Peyer's patch (tissue), 4 donors: ENCODE measurements at places on chromosomes 16 and 17.
A peak's percentile ranks its signal among the peaks of the same experiment; 100 is the strongest.

GRCh38 chr17:42101513-42102292, 3.4 kb upstream of the ZNF385C start:
- DNase-seq, result peak; percentile 81

DNA sequence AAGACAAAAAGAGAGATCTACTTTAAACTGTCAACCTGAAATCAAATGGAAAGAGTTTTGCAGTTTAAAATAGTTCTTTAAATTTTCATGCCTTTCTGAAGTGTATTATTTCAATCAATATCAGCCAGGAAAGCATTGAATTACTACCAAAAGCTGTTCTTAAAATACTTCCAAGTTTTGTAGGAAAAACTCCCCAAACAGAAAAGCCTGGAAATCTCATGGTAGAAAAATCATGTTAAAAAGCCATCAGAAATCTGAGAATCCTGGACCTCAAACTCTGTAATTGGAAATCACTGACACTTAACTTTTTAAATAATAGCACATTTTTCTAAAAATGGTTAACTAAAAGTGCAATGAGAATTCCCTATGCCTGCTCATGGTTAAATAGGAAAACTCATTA, 63.3 kb upstream of the CNTNAP4 start:
- DNase-seq, result no peak

GRCh38 chr16:75590920-75591843, 25.0 kb downstream of the GABARAPL2 start:
- no peak for DNase-seq

DNA sequence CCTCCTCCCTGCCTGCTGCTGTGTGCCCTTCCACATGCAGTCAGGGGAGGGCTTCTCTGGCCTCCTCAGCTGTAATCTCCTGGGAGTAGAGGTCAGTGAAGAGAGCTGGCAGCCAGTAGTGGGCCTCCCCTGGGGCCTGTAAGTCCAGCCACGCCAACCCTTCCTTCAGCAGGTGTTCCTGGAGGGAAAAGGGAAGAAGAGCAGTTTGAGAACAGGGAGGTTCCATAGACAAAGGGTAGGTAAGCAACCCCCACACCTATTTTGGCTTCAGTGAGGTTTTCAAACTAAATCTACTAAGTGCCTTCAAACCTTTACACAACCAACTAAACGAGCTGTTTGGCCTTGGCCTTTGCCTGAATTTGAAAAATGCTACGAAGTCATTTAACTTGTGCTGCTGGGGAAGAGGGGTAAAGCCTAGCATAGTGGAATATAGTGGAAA, 14.2 kb downstream of the SNF8 start:
- DNase-seq, result no peak

DNA sequence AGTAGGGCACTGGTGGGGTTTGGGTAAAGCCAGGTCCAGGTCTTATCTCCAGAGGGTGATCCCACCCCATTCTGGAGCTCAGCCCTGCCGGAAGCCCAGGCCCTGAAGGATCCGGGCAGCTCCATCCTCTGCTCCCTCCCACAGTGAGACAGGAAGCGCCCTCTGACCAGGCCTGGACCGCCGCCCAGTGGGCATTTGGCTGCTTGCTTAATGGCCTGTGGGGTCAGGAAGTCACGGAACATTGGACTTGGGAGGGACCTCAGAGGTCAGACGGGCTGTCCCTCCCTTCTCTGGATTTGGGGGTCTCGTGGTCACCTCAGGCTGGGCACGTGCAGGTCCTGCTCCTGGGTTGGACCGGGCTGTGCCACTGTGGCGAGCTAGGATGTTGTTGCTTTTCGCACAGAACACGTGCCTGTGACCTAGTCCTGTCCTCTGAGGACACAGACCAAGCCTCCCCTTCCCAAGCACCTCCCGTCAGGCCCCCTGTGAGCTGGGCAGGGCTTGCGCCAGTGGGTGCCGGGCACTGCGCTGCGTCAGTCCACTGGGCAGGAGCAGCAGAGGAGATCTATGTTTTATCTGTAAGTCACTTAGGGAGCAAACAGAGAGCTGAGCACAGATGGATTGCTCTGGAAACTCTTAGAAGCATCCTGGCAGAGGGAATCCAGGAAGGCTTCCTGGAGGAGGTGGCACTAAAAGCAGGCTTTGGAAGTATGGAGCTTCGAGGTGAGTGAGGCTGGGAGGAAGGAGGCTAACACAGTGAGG, 49.4 kb upstream of the GSE1 start:
- DNase-seq, result no peak

GRCh38 chr16:3824121-3824795, 56.3 kb downstream of the CREBBP start:
- DNase-seq, result no peak

- no peak for DNase-seq
Observed at GRCh38 chr17:35743626-35744328, 9.3 kb downstream of the GAS2L2 start.

DNA sequence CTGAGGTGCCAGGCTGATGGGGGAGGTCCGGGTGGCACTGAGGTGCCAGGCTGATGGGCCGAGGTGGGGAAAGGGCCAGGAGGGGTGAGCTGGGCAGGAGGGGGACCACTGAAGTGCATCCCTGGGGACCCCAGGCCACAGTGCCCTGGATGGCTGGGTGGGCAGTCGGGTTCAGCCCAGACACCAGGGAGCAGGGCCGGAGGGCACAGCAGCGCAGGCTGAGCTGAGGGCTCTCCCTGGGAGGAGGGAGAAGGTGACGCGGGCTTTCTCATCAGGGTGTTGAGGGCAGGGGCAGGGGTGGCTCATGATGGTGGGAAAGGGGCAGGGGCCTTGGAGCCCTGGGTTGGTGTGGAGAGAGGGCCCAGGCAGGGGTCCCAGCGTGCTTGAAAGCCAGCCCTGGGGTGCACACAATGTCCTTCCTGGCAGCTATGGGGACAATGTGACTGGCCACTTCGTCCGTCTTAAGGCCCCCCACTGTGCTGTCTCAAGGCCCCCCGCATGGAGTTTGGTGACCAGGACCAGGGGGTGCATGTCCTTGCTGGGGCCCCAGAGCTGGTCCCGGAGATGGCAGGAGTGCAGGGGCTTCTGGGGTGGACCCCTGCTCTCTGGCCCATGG, 16.0 kb downstream of the CD7 start:
- DNase-seq, result no peak

GRCh38 chr16:52499060-52499440, 47.9 kb downstream of the TOX3 start:
- DNase-seq, result no peak

DNA sequence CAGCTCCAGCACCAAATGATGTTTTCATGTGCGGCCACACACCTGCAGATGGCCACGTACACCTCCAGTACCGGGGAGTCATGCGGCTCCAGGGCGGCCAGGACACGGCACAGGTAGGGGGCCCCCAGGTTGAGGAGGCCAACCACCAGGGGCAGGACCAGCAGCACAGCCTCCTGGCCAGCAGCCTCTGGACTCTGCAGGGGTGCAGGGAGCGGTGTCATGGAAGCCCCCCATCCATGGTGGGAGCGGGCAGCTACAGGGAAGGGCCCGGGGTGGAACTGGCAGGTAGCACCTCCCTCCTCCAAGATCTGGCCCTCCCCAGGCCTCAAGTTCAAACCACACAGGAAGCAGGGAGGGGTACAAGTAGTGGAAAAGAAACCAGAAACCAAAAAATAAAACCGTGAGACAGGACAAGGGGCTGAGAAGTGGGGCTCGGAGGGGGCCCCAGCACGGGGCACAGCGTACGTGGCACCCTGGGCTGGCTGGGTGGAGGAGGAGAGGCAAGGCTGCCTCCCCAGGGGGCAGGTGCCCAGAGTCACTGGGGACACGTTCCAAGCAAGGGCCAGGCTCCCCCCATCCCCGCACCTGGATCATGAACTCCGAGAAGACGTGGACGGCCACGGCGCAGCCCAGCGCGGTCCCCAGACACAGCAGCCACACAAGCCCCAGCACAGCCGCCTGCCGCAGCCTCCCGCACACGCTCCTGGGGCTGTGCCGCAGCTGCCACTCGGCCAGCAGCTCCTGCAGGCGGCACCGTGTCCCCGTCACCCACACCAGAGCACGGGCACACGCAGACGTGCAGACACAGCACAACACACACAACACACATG, 7.4 kb downstream of the TMC6 start:
- no peak for DNase-seq

- DNase-seq, result no peak
Observed at GRCh38 chr17:44247876-44248736, 19.8 kb downstream of the SLC4A1 start.

- DNase-seq, result no peak
Observed at GRCh38 chr17:7326186-7326585, 2.9 kb downstream of the NEURL4 start.

GRCh38 chr16:87173294-87173893, 143.8 kb downstream of the C16orf95 start:
- DNase-seq, result no peak

DNA sequence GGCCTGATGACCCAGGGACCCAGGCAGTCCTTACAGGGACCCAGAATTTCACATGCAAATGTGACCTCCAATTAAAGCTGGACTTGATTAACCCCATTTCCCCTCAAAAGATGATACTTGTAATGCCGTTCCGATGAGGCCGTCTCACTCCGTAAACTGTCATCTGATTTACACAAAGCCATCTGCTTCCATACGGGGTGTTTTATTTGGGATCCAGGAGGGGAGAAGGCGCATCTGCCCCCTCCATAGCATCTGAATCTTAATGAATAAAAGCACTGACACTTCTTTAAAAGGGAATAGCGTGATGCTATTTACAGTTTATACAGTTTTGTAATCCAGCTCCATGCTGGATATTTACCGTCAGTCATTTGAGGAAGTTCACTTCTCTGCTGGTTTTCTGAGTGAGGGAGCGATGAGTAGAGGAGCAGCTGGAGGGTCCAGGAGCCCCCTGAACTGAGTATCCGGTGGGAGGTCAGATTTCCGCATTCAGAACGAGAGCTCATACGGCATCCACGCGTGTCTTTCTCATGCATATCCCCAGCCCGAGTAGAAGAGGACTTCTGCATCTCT, 452.7 kb downstream of the WWOX start:
- no peak for DNase-seq

- DNase-seq, result peak; percentile 66
Observed at GRCh38 chr17:76556765-76557367, 17.0 kb downstream of the PRCD start.

GRCh38 chr16:12130691-12131290, 154.3 kb downstream of the SNX29 start:
- DNase-seq, result no peak

DNA sequence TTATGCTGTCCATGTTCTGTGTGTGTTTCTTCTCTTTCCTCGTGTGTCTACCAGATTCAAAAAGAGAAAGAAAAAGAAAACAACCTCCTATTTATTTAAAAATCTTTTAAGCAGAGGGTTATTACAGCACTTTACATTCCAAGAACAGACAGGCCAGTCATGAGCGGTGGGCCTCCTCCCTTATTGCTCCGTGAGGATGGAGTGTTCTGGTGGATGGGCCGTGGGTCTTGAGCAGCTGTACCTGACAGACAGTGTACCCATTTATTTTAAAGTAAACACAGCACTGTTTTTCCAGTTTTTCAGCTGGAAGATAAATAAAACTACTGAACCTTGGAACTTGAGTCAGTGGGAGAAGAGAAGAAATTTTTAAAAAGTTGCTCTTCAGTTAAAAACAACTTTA, 52.4 kb downstream of the WWP2 start:
- no peak for DNase-seq

DNA sequence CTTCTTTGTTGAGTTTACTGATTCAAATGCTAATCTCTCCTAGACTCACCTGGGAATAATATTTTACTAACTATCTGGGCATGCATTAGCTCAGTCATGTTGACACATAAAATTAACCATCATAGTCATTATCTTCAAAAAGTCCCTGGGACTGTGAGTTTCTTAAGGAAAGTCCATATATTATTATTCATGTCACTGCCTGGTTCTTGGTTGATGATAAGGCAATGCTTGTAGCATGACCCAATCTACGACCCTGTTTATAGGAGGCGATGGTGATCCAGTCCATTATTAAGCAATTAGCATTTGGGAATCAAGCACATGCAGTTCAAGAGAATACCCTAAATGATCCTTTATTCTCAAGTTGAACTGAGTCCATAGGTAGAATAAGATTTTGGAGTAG, 54.8 kb upstream of the MPHOSPH6 start:
- DNase-seq, result no peak

GRCh38 chr17:55532670-55533069, 21.4 kb upstream of the SMIM36 start:
- no peak for DNase-seq

DNA sequence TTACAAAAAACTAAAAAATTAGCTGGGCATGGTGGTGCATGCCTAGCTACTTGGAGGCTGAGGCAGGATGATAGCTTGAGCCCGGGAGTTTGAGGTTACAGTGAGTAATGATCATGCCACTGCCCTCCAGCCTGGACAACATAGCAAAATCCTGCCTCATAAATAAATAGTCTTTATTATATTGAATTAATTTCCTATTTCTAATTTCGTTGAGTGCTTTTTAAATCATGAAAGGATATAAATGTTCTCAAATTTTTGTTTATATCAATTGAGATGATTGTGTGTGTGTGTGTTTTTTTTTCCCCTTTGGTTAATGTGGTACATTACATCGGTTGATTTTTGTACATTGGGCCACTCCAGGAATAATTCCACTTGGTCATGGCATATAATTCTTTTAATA, 32.0 kb upstream of the AQP8 start:
- no peak for DNase-seq

- no peak for DNase-seq
Observed at GRCh38 chr16:86065711-86066110, 166.7 kb downstream of the IRF8 start.

GRCh38 chr16:6038941-6039645, 941.5 kb upstream of the EEF2KMT start:
- DNase-seq, result no peak
